ENCODE measurements at places on chromosomes 6 and 20. TPM values are rescaled to one million over a fixed set of nuclear protein-coding genes. Genes with fewer than 3 reads are reported as not detected.

DNA sequence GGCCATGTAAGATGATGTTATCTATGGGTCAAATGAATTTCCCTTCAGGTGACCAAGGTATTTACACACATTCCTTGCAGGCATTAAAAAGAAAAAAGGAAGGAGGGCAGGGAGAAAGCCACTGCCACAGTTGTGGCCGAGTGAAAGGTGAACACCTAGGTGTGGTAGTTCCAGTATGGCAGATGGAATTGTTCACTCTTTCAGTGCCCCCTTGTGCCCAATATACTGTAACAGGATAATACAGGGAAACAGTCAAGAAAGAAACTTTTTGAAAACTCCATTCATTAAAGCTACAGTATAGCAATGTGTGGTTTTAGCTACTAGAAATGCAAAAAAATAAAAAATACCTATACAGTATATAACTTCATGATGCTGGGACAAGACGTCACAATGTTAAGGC lies 52.1 kb downstream of the BMP2 start:
- no peaks in the 10 kb centered on the region for H3K27me3 ChIP-seq
- H3K36me3 ChIP-seq, result no peaks in the 10 kb centered on the region
- no peak for DNase-seq
- no peaks in the 10 kb centered on the region for H3K4me1 ChIP-seq
- H3K27ac ChIP-seq, result no peak overlapping the region

- H3K36me3 ChIP-seq, result no peaks in the 10 kb centered on the region
- H3K4me1 ChIP-seq, result no peaks in the 10 kb centered on the region
- DNase-seq, result no peak
- no peak overlapping the region for H3K4me3 ChIP-seq
- H3K27me3 ChIP-seq, result no peaks in the 10 kb centered on the region
- no peak overlapping the region for H3K27ac ChIP-seq
Observed at GRCh38 chr20:46787991-46788762, 78.7 kb downstream of the SLC2A10 start.

DNA sequence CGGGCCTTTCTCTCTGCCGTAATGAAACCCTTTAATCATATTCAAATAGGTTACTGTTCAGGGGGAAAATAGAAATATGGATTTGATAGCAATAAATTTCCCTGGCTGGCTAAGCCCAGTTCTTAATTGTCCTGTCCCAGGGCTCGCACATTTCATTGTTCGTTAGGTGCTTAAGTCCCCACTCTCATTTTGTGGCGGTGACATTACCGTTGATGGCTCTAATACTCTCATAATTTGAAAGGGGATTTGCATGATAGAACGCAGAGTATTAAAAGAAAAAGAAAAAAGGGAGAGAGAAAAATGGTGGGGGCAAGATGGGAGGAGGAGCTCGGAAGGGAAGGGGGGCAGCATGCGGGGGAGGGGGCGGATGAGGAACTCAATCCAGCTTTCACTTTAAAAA lies 79.1 kb upstream of the FOXP4 start:
- no peaks in the 10 kb centered on the region for H3K4me1 ChIP-seq
- no peak for DNase-seq
- no peaks in the 10 kb centered on the region for H3K36me3 ChIP-seq

GRCh38 chr20:46049815-46050214 lies 20.8 kb downstream of the SLC12A5 start:
- H3K36me3 ChIP-seq, result no peaks in the 10 kb centered on the region
- H3K4me3 ChIP-seq, result no peak overlapping the region
- no peak overlapping the region for H3K27ac ChIP-seq
- H3K27me3 ChIP-seq, result peaks cover 7% of the 10 kb centered on the region

DNA sequence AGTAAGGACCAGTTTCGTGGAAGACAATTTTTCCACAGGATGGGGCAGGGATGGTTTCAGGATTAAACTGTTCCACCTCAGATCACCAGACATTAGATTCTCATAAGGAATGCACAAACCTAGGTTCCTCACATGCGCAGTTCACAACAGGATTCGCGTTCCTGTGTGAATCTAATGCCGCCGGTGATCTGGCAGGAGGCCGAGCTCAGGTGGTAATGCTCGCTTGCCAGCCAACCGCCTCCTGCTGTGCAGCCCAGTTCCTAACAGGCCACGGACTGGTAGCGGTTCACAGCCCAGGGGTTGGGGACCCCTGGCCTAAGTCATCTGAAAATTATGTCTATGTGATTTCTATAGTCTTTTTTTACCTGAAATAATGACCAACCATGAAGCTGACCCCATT lies 217.5 kb downstream of the TMEM200A start:
- no peaks in the 10 kb centered on the region for H3K4me1 ChIP-seq
- H3K27ac ChIP-seq, result no peak overlapping the region
- H3K27me3 ChIP-seq, result no peaks in the 10 kb centered on the region
- DNase-seq, result no peak
- H3K36me3 ChIP-seq, result no peaks in the 10 kb centered on the region

DNA sequence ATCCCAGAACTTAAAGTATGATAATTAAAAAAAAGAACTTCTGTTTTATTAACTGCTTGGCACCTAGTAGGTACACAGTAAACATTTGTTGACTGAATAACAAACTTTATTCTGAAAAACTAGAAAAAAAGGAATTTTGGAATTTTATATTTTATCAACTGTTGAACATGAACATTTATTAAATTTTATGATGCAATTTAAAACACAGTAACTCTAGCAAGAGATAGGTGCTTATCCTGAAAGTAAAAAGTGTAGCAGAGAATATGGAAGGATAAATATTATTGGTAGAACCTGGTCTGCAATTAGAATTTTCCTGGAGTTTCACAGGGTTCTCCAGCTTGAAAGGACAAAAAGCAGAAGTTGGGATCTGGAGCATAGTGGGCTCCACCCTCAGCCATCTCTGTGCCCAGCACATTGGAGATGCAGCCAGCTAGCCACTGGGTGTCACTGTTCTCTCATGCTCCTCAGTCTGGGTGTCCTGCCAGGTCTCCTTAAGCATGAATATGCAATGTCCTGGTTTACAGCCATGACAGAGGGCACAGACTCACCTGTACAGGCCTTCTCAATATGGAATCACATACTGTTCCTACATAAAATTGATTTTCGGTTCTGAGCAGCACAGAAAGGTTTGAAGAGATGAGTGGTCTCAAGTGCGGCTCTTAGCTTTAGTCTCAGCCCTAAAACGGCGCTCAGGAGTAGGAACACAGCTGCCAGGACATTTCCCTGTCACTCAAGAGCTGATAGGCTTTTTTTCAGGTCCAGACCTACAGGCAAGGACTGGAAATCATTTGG lies 31.7 kb upstream of the IL20RA start:
- H3K4me3 ChIP-seq, result no peak overlapping the region
- H3K27me3 ChIP-seq, result no peaks in the 10 kb centered on the region
- H3K36me3 ChIP-seq, result no peaks in the 10 kb centered on the region
- no peaks in the 10 kb centered on the region for H3K4me1 ChIP-seq
- H3K27ac ChIP-seq, result no peak overlapping the region

- H3K27ac ChIP-seq, result no peak overlapping the region
- no peaks in the 10 kb centered on the region for H3K36me3 ChIP-seq
- no peaks in the 10 kb centered on the region for H3K4me1 ChIP-seq
- no peaks in the 10 kb centered on the region for H3K27me3 ChIP-seq
Observed at GRCh38 chr6:45566882-45567281, 189.1 kb upstream of the SUPT3H start.

The HSF2 gene
- 17.6 TPM for total RNA-seq

The TRIM40 gene
- total RNA-seq, result not detected

The SCGN gene
- total RNA-seq, result not detected

The KCNK15 gene
- total RNA-seq, result 0.15 TPM

The LAMA4 gene
- not detected for total RNA-seq

The GSTA1 gene
- not detected for total RNA-seq
